ENCODE measurements at places on chromosomes 11 and 22.

DNA sequence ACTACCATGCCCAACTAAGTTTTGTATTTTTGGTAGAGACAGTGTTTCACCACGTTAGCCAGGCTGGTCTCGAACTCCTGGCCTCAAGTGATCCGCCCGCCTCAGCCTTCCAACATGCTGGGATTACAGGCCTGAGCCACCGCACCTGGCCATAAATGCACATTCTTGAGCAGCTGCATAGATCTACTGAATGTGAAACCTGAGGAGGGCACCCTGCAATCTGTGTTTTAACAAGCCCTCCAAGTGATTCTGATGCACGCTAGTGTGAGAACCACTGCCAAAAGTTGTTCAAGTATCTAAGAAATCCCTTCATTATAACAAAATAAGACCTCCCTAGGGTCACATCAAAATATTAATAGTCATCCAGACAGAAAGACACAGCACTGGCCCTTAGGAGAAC, 89.3 kb downstream of the RDX start:
- no peak for DNase-seq

DNA sequence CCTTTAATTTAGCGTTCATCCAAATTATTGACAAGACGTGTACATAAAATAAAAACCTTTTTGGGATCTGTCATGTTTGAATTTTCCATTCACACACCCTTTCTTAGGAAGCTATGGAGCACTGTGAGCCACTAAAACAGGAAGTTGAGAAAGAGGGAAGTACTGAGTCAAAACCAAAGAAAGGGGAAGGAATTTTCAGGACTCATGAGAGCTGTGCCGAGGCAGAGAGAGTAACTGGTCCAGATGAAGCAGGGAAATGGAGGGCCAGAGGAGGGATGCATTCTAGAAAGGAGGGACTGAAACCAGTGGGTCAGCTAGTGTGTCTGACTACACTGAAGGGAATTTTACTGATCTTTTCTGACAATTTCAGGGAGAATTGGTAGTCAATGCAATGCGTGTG, 24.9 kb downstream of the APLP2 start:
- no peak for DNase-seq

DNA sequence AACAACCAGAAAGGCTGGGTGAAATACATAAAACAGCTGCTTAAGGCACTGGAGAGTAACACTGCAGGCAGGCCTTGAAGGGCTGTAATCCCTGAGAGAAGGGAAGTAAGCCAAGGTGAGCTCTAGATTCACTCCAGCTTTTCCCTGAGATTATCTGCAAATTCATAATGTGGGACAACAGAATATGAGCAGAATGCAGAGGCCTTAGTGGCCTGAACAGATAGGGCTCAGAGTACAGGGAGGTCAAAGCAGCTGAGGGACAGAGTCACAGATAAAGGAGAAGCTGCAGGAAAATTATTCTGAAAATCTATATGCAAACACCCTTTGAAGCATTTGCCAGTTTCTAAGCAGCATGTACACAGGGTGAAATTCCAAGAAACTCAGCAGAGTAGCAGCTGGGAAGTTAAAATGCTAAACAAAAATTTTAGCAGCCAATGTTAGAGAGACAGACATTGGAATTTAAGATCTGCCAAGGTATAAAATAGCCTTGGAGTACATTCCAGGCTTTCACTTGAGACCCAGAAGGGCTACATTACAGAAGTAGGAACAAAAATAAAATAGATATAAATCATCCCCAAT, 48.1 kb upstream of the CWF19L2 start:
- DNase-seq, result no peak

DNA sequence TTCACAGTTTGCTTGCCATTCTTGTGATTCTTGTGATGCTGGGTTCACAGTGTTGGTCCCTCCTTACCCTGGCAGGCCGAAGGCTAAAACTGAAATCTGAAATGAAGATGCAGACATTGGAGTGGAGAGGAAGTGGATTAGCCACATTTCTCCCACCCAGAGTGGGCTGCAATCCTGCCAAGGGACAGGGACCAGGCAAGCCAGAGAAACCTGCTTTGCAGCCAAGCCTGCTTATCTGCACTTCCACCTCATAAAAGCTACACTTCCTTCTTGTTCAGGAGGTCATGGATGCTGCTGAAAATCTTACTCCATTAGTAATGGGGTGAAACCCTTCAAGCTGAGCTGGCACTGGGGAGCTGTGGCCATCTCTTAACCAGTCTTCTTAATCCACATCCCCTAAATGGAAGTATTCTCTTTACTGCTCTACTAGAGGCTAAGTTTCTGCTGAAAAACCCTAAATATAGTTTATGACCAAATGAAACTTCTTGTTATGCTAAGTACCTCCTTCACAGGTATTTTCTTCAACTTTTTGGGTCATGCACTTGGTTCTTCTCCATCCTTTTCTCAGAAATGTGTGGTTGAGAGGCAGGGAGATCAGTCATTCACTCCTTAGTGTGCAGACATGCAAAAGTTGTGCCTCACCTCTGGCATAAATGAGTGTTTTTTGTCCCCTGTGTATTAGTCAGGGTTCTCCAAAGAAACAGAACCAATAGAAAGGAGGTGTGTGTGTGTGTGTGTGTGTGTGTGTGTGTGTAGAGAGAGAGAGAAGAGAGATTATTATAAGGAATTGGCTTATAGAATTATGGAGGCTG, 133.9 kb upstream of the BMAL1 start:
- DNase-seq, result no peak

DNA sequence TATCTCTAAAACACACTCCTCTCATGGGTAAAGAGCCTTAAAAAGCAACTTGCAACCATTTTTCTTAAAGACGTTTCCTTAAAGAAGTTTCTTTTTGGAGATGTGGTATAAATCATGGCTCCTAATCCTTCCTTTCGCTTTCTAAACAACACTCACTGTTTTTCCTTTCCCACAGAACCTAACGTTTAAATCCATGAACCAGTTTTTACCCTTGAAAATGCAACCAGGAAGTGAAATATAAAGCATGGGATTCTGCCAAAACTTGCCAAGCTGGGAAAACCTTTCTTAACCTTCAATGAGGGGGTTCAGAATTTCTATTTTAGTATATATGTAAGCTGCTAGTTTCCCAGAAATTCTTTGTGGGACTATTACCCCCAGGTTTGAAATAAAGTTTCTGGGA, 8.6 kb downstream of the PLEKHA7 start:
- DNase-seq, result no peak

DNA sequence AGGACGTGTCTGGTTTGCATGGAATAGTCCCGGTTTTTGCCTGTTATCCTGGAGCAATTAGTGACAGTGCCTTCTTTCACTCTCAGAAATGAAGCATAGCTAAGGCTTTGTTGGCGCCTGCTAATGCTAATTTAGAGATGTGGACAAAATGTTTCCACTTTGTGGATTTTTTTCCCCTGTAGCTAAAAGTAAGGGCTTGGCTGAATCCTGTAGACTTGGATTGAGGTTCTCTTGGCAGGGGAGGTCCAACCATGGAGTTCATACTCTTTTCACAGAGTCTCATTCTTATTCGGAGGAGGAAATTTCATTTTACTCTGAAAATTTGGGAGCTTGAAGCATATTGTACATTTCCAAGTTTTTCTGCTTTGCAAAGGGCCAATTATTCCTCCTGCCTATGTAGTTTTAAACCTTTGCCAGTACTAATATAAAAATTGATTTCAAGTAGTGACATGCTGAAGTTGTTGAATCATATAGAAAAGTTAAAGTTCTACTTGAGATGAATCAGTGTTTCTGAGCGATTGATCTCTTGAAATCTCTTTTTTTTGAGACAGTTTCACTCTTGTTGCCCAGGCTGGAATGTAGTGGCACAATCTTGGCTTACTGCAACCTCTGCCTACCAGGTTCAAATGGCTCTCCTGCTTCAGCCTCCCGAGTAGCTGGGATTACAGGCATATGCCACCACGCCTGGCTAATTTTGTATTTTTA, 20.0 kb downstream of the PPFIA1 start:
- no peak for DNase-seq

DNA sequence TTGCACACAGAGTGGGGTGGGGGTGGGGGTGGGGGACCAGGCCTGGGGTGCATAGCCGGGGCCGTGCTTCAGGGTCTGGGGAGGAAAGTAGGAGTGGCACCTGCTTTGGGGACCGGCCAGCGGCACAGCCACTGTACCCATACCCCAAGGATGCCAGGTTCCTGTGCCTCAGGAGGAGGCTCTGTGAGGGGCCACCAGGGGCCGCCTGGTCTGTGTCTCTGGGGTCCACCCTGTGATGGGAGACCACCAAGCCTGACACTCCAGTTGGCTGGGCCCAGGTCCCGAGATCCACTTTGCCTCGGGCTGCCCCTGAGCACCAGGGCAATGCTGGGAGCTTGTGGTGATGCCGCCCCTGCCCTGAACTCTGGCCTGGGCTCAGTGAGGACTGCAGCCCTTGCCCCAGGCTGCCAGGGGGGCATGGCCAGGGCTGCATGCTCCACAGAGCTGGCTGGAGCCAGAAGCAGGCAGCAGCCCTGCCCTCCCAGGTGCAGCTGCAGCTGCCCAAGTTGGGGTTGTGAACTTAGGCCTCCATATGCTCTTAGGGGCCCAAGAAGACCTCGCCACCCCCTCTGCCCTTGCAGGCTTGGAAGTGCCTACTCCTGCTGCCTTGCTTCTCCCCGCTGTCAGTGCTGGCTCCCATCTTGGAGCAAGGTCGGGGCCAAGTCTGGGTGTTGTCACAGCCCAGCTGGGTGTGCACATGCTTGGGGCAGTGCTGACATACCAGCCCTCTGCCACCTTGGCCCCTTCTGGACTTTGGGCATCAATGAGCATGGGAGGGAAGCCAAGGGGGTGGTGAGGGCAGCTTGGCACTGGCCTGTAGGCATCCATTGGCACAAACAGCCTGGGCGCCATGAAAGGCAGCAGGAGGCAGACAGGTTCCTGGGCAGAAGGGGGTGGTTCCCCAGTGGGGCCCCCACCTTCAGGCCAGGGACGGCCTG, 123.3 kb upstream of the THY1 start:
- DNase-seq, result no peak

- DNase-seq, result no peak
Observed at GRCh38 chr11:17019232-17019631, 5.0 kb upstream of the PLEKHA7 start.

DNA sequence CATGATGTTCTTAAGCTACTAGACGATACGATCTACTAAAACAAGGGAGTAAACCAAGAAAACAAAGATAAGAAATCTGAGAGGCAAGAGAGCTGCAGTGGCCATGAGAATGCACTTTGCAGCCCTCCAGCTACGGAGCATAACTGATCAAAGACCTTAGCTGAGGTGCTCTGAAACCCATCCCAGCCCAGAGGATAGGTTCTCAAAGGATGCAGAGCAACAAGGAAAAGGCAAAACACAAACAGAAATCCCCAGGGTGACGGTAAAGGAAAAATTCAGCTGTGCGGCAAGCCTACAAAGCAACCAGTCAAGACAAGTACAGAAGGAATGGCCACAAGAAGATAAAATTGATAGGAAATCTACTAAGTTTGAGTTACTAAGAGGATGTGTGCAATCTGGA, 32.5 kb upstream of the CFAP300 start:
- DNase-seq, result no peak

DNA sequence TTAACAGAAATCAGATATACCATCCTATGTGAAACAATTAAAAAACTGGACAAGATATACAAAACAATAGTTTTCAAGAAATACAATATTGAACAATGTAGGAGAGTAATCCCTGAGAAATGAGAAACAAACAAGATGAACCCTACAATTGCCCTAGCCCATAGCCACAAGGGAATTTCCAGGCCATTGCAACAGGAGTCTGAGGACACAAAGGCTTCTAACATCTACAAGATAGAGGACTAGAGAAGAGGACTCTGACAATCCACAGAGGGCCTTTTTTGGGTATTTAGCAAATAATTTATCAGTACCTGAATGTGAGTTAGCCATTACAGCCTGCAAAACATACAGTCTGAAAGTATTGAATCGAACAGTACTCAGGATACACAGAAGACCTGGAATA, 251.7 kb downstream of the GRM5 start:
- no peak for DNase-seq

- DNase-seq, result no peak
Observed at GRCh38 chr11:63873311-63873710, 34.4 kb downstream of the MARK2 start.

DNA sequence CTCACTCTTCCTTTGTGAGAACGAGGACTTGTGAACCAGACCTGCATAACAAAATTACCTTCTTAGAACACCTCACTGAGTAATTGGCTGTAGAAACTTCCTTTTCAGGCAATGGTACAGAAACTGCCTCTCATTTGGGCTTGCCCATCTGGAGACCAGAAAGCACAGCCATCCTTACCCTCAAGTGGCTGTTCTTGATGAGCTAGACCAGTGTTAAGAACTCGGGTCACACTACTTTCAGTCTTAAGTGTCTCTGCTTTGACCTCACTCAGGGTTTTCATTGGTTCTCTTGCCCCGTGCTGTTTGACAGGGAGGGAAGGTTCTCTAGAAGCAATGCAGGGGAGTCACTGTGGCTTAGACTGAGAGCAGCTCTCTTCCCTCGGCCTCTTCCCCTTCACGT, 29.3 kb downstream of the NAT10 start:
- DNase-seq, result peak; percentile 47

All from activated CD4-positive, alpha-beta T cell treated with anti-CD3 and anti-CD28 coated beads, Interleukin-2, Interleukin-4, amounts not matched to agents 100 ng/mL and 50 ng/mL, durations not matched to agents 16 hours and 8 hours (primary cell).